ENCODE measurements at places on chromosomes 4 and X.

DNA sequence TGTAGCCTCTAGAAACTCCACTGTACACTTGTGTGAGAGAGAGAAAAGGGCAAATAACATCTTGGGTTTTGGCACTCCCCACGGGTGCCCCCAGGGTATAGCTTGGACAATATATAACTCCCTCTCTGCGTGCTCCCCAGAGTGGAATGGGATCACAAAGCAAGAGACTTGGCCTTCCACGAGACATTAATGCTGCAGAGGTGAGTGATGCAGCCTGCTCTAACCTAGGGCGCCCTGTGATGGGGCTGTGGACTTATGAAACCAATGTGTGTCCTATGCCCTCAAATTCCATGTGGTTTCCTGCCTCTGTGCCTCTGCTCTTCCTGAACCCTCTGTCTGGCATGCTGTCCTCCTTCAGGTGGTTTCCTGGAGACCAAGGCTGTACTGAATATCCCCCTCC, 22.0 kb upstream of the FAM9C start:
- DNase-seq = no peak

DNA sequence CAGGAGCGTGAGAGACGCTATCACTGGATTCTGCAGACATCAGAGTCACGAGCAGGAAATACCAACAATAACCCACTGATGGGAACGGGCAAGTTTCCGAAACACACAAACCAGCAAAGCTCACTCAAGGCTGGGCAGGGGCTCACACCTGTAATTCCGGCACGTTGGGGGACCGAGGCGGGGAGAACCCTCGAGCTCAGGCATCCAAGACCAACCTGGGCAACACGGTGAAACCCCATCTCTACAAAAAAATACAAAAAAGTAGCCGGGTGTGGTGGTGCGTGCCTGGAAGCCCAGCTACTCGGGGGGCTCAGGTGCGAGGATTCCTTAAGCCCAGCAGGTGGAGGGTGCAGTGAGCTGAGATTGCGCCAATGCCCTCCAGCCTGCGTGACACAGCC, 17.2 kb upstream of the GTPBP6 start:
- no peak for DNase-seq

- no peak for DNase-seq
These were observed 1005.5 kb upstream of the GRID2 start for GRCh38 chr4:91298156-91298700.

DNA sequence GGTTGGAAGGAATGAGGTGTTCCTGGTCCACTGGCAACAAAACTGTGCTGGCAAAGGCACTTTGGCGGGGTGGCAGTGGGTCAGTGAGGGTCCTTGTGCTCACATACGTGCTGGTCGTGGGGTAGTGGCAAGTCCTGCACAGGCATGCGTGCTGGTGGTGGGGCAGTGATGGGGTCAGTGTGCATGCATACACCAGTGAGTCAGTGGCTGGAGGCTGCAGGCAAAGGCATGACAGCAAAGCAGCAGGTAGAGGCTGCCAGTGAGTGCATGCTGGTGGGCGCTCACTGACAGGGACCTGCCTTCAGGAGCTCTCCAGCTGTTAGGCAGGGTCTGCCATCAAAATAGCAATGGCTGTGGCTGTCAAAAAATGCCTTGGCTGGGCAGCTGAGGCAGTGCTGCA, 42.1 kb downstream of the TMPRSS11E start:
- no peak for DNase-seq

- no peak for DNase-seq
These were observed 107.3 kb downstream of the PDE5A start for GRCh38 chr4:119521268-119521667.

GRCh38 chr4:3041192-3042142, 32.9 kb downstream of the HTT-AS start:
- no peak for DNase-seq

DNA sequence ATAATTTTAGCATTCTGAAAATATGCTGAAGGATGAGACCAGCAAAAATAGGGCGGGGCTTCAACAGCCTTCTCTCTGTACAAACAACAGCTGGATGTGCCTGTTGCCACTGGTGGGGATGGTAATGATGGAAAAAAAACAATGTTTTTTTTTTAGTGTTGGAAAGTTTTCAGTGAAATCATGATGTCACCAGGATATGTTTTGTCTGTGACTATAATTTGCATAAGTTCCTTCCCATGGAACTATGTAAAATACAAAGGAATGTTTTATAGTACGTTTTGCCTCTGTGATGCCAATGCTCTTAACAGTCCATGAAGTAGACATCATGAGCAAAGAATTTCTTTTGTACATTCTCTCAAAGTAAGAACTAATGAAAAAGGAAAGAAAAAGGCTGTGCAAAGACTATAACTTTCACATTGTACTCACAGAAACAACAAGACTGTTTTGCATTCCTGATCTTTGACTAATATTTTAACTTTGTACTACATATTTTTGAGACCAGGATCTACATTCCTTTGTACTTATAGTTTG, 589.7 kb downstream of the SPRY1 start:
- DNase-seq = no peak

DNA sequence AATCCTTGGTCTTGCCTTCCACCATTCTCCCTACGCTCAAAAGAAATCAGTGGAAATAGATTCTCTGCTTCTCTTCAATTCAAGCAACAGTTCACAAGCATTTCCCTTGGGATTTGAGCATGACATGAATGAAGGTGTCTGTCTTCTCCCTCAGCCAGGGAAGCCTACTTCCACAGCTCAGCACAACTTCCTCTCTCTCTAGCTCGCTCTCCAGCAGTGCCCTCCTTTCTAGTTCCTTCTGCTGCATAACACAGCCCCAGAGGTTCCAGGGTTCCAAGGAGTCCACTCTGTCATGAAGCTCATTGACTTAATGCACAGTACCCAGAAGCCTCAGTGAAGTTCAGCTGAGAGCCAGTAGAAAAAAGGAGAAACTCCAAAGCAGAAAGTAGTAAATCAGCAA, 81.3 kb downstream of the PLS3 start:
- DNase-seq = no peak

GRCh38 chr4:150096625-150097024, 18.4 kb downstream of the DCLK2 start:
- DNase-seq = no peak

DNA sequence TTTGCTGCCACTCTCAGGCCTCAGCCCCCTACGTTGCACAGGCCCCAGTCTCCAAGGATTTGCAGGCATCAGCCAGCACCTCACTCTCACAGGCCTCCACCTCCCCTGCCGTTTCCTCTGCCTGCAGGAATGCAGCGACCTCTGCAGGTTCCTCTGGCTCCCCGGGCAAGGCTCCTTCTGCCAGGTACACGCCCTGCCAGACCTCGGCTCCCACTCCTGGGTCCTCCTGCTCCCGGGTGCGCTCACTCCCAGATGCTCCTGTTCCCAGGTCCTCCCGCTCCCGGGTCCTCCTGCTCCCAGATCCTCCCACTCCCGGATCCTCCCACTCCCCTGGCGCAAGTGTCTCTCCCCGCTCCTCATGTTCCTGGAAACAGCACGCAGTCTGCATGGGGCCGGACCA, 144.4 kb upstream of the RADX start:
- DNase-seq = no peak

DNA sequence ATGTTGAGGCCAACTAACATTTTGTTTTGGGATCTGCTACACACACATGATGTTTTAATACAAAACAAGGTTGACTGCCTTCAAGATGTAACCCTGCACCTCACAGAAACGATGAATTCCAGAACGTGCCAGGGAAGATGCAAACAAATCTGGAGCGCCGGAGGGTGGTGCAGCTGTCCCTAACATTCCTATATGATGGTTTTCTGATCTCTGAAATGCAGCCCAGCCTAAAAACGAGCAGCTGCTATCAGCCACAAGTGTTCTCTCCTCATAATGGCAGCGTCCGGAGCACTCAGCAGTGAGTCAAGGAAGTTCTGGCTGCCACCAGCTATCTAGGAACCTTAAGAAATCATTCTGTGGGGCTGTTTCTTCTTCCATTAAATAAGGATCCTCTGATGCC, 333.4 kb downstream of the NR3C2 start:
- DNase-seq = no peak

Measured in stimulated activated CD8-positive, alpha-beta memory T cell treated with anti-CD3 and anti-CD28 coated beads, Interleukin-15, amount 100 ng/mL, for 1 hour (primary cell).